ENCODE measurements at places on chromosomes 4 and X.
A peak's percentile ranks its signal among the peaks of the same experiment; 100 is the strongest.

GRCh38 chrX:138756234-138756633 is 44.7 kb upstream of the FGF13 start:
- DNase-seq, result no peak

DNA sequence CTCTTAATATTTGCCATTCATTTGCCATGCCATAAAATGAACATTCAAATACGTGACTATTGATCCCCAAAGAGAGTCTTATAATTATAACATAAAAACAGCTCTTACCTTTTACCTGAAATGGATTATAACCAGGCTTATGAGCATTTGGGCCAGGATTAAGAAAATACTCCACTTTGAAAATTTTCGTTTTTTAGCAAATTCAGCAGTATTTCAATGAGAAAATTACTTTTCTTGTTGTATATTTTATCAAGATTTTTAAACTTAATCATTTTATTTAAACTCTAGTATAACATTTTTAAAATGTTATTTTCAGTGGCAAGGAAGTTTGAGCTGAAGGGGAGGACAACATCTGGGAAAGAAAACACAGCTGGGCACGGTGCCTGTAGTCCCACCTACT is 59.0 kb upstream of the RAPGEF2 start:
- no peak for DNase-seq

DNA sequence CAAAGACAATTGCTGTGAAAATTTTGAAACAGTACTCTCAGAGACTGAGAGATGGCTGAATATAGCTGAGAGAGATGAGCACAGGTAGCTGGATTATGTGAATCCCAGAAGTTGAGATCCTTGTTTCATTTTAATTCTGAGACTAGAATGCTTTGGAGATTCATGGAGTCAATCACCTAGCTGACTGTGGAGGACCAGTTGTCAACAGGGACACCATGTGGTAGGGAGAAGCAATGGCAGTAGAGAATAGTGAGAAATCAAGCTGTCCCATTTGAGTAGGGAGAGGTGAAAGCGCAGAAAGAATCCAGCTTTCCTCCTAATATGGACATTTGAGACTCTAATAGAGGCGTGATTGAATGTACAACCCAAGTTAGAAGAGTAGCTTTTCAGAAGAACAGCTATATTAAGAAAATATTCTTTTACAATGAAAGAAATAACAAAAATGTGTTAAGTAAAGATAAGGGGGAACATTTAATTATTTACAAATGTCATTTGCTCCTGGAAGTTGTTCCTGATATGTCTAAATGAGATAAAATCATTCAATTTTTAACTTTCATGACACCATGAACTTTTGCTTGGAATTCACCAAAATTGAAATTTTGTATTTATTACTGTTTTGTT is 30.3 kb upstream of the GLRB start:
- no peak for DNase-seq

DNA sequence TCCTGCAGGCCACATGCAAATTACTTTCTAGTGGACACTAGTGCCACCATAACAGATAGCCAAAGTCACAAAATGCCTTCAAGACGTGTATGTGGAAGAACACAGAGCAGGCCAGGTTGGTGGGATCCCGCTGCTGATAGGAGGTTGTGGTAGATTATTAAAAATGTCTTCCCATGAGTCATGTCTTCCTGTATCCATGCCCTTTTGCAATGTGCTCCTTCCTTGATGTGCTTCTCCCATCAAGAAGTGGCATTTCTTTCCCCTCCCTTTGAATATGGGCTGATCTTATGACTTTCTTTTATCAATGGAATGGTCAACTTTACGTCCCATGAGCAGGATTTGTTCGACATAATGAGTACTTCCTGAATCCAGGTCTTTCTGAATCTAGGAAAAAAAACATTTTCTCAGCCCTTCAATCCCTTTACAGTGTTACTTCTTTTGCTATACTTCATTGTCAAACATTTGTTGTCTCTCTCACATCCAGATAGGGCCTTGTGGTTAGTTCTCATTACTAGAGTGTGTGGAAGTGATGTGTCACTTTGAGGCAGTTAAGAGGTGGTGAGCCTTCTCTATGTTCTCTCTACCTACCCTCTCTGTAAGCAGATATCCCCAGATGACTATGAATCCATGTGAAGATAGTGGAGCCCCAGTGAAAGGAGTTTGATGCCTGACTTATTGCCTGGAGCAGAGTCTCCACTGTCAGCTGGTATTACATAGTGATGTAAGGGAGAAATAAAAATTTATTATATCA is 519.2 kb upstream of the DIPK2B start:
- no peak for DNase-seq

- DNase-seq, result no peak
Observed at GRCh38 chrX:24696294-24696693, 2.6 kb downstream of the POLA1 start.

GRCh38 chrX:23952391-23952790 is 44.6 kb downstream of the CXorf58 start:
- no peak for DNase-seq

DNA sequence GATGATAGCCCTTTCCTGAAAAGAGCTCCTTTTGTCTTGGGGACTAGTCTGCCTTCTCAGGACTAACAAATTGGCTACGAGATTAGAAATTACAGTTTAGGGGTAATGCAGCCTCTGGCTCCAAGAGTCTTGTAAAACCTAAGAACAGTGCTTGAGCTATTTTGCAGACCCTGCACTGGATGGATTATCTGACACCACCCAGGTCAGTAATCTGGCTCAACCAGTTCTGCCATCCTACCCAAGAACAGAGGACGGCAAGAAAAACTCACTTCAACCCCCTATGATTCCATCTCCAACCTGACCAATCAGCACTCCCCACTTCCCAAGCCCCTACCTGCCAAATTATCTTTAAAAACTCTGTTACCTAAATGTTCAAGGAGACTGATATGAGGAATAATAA is 225.1 kb downstream of the FAM47A start:
- DNase-seq, result no peak

- no peak for DNase-seq
Observed at GRCh38 chr4:2963966-2964471, 648 bp downstream of the GRK4 start.

- DNase-seq, result no peak
Observed at GRCh38 chr4:98838977-98839618, 89.8 kb downstream of the EIF4E start.

GRCh38 chr4:88333741-88334405 is 44.8 kb upstream of the HERC6 start:
- DNase-seq, result no peak

DNA sequence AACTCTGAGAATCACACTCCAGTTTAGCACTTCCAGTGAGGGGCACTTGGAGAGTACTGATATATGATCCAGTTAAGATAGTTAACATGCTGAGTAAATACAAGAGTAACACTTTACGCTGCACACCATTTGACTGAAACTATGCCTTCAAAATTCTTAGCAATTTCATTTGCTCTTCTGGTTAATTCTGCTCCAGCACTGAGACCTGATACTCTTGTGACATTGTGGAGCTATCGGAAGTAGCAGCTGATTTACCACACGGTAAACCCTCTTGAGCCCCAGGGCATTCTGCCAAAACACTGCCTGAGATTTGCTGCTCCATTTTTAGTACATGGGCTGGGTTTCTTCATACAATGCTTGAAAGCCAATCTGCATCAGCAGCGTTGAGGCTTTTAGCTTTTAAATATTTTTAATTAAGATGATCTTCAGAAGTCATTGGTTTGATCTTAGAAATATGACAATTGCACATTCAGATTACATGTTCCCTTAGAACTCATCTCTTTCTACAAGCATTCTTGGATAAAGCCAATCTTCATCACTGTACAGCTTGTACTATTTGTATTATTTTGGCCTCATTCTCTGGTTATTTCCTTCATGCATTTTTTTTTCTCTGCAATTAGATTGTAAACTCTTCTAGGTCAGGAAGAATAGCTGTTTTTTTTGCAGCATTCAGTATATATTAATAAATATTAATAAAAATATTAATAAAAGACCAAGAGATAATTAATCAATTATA is 67.8 kb upstream of the ETNPPL start:
- no peak for DNase-seq

GRCh38 chr4:40648742-40649281 is 19.1 kb upstream of the RBM47 start:
- no peak for DNase-seq

DNA sequence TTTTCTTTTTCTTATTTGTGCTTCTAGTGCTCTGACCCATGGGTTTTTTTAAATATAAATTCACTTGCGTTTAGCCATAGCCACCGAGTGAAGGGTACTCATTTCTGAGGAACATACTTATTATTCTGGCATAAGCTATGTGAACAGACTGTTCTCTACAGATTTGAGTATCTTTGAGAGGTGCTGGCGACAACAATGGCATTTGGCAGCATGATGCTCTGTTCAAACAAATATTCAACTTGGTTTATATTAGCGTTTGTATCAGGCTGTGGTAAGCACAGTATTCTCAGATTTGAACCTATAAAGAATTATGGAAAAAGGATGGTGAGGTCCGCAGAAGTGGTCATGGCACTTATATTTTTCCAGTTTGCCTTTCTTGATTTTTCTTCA is 108.7 kb upstream of the LIMCH1 start:
- no peak for DNase-seq

DNA sequence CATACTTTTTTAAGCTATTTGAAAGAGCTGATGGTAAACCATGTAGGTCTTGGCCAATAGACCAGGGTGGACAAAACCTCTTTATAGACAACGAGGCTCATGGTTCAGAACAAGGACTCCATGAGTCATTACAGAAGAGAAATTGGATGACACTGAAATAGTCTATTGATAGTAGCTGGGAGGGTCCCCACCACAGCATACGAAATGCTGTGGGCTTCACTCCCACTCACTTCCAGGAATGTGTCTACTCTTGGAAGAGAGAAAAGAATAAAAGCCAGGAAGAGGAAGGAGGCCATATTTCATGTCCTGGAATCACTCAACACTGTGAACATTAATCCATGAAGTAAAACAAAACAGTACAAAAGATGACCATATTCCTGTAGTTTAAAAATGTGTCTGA is 82.3 kb upstream of the MXRA5 start:
- DNase-seq, result no peak

- DNase-seq, result no peak
Observed at GRCh38 chr4:181807771-181808170, 435.4 kb upstream of the TENM3 start.

GRCh38 chr4:182103614-182104319 is 139.4 kb upstream of the TENM3 start:
- no peak for DNase-seq

GRCh38 chr4:116015549-116015948 is 902.1 kb upstream of the NDST4 start:
- DNase-seq, result no peak

- peak; percentile 17 for DNase-seq
Observed at GRCh38 chr4:47531241-47531953, 46.3 kb downstream of the ATP10D start.

Measured in stimulated activated CD8-positive, alpha-beta memory T cell treated with anti-CD3 and anti-CD28 coated beads, Interleukin-4, amount 100 ng/mL, for 1 hour (primary cell).